ENCODE measurements at places on chromosomes 5 and 9. TPM values are rescaled to one million over a fixed set of nuclear protein-coding genes. Genes with fewer than 3 reads are reported as not detected.

DNA sequence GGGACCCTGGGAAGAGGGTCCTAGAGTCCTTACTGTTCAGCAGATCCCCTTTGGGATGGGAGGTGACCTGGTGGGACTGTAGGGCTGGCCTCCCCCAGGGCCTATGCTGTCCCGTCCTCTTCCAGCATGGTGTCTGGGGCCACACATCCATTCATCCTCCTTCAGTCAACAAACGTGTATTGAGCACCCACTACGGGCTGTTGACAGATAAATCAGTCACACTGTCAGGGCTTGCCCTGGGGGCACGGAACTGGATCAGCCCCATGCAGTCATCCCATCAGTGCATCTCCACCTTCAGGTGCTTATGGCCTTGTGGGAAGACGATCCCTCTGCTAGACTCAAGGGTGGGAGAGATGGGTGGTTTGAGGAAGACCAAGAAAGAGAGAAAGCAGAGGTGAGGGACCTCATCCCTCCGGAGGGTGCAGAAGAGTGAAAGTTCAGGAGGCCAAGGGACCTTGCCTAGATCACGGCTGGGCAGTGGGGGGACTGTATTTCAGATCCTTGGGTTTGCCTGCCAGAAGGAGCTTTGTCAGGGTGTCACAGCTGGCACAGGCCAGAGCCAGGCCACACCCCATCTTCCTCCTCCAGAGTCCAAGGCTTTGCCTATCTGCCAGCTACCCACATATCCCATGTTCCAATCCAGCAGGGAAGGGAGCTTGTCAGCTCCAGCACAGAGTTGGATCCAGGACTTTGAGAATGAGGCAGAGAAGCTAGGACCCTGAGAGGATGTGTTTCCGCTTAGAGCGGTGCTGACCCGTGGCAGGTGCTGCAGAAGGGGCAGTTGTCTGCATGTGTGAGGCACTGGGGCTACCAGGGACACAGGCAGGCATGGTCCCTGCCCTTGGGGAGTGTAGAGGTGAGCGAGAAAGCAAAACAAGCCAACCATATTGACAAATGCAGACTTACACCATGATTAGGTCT is 30.5 kb downstream of the COL27A1 start:
- no peak for DNase-seq

DNA sequence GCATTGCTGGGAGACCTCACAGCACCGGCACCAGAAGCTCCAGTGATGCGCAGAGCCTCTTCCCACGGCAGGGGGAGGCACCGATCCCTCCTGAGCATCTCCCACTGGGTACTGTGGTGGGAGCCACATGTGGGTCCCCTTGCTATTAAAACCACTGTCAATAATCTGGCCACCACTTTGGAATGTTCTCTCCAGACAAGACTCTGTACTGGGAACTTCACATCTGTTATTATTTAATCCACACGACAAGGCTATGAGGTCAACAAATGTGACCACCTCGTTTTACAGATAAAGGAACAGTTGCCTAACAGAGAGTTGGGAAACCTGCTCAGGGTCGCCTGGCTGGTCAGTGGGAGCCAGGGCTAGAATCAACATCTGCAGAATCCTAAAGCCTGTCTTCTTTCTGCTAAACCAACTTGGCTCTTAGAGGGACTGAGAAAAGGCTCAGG is 72.7 kb downstream of the EPB41L4B start:
- no peak for DNase-seq

The SH3RF2 gene
- 37.2 TPM for total RNA-seq

The WDR36 gene
- total RNA-seq, result 18.5 TPM

- peak; percentile 84 for DNase-seq
Observed at GRCh38 chr9:124810663-124811355, 33.9 kb downstream of the OLFML2A start.

GRCh38 chr5:80919678-80920196 is 40.4 kb upstream of the RASGRF2 start:
- no peak for DNase-seq

The CD14 gene
- total RNA-seq, result 0.35 TPM

- DNase-seq, result no peak
Observed at GRCh38 chr5:134576386-134577021, 51.0 kb downstream of the JADE2 start.

GRCh38 chr9:131841765-131842318 is 102.0 kb upstream of the RAPGEF1 start:
- DNase-seq, result no peak

DNA sequence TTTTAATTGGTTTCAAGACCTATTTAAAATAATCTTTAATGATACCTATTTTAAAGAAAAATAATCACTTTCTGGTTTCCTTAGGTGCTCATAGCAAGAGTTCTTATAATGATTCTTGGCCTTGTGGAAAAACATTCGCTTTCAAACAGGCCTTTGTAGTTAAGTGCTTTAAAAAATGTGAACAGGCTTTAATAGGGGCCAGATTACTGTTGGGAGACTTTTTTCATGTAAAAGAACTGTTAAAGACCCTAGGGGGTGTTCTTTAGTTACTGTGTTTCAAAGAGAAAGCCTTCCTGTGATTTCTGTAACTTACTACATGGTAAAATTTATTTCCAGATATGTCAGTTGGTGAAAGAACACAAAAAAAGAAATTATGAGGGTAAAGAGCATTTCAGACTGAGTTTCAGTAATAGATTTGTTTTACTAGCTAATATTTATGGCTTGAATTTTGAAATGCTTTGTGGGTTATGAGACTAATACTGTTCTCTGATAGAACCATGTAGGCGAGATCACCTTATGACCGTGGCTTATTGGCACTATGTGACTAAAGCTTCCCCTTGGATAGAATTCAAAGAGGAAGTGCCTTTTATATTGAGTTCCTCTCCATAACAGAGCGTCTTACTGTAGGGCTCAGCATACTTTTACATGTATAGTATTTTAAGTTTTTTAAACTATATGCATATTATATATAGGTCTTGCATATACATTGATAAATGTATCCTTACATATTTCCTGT is 70.7 kb downstream of the CSNK1G3 start:
- DNase-seq, result no peak

The CRHBP gene
- total RNA-seq, result not detected

GRCh38 chr5:53406630-53407316 is 73.7 kb upstream of the FST start:
- peak; percentile 27 for DNase-seq

GRCh38 chr5:33475706-33476105 is 34.9 kb downstream of the TARS1 start:
- DNase-seq, result no peak

The TAF11L10 gene
- not detected for total RNA-seq

GRCh38 chr9:137763271-137763955 is 114.2 kb upstream of the CACNA1B start:
- DNase-seq, result no peak

DNA sequence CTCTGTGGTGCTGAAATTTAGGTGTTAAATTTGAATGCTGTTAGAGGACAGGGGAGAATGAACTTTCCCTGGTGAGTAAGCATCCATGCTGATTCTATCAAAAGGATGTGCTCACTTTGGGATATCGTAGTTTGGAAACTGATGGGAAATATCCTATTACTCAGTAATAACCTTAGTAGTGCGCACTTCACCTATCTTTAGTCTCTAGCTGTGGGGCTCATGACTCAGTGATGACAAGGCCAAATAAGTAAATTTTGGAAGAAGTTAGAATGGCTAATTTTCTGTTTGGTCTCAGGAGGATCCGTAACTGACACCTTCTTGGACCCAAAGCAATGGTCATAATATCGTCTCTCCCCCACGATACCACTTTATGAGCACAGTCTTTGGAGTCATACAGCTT is 448.4 kb downstream of the PSAT1 start:
- no peak for DNase-seq

DNA sequence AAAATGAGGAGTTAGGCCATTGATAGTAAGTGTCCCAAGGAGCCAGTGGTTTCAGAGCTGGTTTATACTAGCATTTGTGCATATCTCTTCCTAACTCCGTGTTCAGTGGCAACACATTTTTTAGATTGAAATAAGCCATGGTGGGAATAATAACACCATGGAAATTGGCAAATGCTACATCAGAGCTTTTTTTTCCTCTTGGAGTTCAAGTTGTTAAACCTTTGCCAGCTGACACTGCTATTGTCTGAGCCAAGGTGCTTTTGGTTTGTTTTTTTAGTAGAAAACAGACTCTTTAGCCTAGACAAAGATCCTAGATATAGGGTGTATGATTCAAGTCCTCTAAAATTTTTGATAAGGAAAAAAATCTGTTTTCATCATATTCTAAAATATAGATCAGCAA is 2.8 kb downstream of the ACO1 start:
- DNase-seq, result no peak

The CEL gene
- 2.7 TPM for total RNA-seq

The PARP8 gene
- total RNA-seq, result 17.6 TPM

- no peak for DNase-seq
Observed at GRCh38 chr5:61635271-61635670, 303.2 kb downstream of the ZSWIM6 start.

DNA sequence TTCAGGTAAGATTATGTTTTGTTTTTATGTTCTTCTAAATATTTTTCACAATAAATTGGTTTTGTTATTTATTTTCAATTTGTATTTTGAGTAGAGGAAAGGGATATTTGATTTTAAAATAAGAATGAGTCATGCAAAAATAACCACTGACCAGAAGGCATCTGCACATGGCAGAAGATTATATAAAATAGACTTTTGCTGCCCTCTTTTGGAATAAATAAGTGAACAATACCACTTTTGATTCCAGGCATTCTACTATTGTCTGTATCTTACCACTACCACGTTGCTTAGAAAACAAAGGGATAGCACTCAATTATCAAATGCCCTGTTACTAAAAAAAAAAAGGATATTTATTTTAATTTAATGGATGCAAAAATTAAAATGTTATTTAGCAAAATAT is 227.3 kb upstream of the ITGA1 start:
- DNase-seq, result no peak

The FCN1 gene
- total RNA-seq, result not detected

- DNase-seq, result no peak
Observed at GRCh38 chr5:77743181-77743580, 33.0 kb downstream of the TBCA start.

- DNase-seq, result no peak
Observed at GRCh38 chr5:141040093-141040770, 10.9 kb upstream of the PCDHB1 start.

- DNase-seq, result no peak
Observed at GRCh38 chr9:69602773-69603172, 69.4 kb downstream of the APBA1 start.

DNA sequence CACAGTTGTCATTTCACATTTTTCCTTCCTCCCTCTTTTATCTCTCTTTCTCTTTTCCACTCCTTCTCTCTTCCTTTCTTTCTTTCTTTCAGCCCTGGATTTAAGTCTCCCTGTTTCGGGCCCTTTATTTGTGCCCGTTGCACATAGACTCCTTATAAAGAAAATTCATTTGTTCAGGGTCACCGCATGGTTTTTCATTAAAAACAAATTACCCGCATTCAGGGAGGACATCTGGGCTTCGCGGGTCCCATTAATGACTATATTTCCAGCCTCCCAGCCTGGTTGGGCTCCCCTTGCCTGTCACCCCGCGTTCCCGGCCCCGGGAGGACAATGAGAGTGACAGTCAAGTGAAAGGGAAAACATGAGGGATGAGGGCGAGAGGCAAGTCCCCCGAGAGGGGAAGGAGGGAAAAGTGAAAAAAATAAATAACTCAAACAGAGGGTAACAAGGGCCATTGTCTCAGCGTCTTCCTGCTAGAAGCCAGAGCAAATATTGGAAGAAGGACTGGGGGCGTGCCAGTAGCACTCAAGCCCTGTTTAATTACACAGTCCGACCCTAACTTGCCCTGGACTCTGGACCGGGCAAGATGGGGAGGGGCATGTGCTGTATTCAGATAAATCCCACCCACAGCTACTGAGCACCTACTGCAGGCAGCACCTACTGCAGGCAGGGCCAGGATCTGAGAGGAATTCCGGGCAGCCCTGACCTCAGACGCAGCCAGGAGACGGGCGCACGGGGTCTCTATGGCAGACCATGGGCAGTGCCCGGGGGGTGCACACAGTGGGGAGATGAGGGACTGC is 166.2 kb downstream of the PAX5 start:
- DNase-seq, result no peak

The DCAF12 gene
- 23.4 TPM for total RNA-seq

DNA sequence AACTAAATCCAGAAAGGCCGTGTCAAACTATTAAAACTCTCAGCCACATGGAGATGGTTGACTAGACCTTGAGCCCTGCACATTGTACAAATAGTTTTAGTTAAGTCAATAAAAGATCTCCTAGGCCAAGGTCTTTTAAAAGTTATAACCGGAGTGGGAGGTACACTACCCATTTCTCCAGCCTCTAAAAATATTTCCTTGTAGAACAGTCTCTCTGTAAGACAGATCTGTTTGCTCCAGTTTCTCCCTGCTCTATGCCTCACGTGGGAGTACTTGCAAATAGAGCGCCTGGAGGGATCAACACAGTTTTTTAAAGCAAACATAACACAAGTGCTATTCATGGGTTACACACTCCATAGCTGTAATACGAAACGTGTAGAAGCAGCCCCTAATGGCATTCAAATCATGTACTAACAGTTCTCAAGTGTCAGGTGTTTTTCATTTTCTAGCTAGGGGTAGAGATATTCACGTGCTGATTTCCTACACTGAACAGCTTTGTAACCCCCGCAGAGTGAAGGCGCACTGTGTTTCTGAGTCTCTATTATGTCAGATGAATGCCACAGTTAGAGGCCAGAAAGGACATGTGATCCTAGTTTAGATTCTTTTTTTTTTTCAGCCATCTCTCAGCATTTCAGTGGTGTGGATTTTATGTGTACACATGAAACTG is 703.4 kb upstream of the GRAMD2B start:
- DNase-seq, result no peak

The ANKDD1B gene
- total RNA-seq, result 0.20 TPM

GRCh38 chr9:78118742-78119473 is 87.3 kb upstream of the GNAQ start:
- peak; percentile 91 for DNase-seq

DNA sequence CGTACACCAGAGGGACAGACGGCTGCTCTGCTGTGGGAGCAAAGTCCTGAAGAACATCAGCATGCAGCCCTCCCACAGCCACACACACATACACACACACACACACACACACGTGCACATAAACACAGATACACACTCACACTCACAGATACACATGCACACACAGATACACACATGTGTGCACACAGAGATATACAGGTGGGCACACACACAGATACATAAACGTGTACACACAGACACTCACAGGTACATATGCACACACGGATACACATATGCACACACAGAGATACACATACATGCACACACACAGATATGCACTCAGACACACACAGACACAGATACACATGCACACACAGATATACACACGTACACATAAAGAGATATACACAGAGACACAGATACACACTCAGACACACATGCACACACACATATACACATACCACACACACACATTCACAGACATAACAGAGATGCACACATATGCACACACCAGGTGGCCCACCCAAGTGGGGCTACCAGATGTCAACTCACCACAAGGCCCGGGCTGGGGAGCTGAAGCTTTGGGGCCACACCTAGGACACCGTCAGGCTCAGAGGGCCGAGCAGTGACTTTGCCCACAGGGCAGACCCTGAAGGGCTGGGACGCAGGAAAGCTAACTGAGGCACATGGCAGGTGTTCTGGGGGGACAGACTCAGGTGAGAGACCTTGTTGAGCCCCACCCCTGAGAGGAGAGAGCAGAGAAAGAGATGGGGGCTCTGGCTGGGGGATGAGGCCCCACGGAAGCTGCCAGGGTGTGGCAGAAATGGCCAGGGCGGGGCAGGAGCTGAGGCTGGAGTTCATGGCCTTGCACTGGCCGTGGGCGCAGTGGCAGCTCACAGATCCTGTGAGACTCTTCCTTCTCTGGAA is 148.6 kb upstream of the PPP1R26 start:
- DNase-seq, result no peak

The CDH10 gene
- total RNA-seq, result 0.63 TPM

The RAB3C gene
- not detected for total RNA-seq

The NSG2 gene
- not detected for total RNA-seq

GRCh38 chr5:76789991-76790581 is 28.7 kb upstream of the F2RL1 start:
- DNase-seq, result no peak

The TNC gene
- total RNA-seq, result 1.9 TPM
